ENCODE measurements at places on chromosomes 16 and 17.
A peak's percentile ranks its signal among the peaks of the same experiment; 100 is the strongest.

- no peak for DNase-seq
- peaks cover 20% of the 10 kb centered on the region for H3K27me3 ChIP-seq
- no peak overlapping the region for H3K27ac ChIP-seq
- H3K4me1 ChIP-seq = peaks cover 7% of the 10 kb centered on the region
- no peak overlapping the region for H3K4me3 ChIP-seq
These were observed 44.7 kb downstream of the CDH1 start for GRCh38 chr16:68781784-68782183.

DNA sequence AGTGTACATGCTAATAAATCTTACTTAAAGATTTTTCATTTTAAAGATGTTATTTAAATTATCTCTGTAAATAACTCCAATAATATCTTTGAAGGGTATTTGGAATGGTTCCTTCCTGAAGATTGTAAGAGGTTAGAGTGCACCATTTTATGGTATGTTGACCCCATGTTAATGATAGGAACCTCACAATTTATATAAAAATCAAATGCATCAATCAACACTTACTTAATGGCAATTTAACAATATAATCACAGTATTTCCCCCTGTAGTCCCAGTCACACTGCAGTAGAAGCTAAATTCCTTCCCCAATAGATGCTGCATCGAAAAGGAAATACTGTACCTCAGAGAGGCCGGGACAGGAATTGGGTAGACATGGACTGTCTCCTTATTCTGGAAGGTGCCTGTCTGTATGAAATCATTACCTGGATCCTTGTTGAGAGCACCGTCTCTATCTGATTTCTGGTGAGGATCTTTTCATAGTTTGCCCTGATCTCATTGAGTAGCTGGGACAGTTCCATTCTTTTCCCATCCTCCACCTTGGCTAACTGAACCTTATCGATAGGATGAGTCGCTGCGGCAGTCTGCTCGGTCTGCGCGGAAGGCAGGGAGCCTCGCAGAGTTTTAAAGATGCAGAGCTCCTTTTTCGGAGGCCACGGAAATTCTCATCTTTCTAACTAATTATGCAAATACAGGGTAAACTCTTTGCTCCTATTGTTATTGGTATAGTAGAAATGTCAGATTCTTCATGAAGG lies at the start of gene KRT222:
Gene KRT222 (minus strand): TSS at position 596 of the 752 bp plus-strand sequence. CDS start 78 bp downstream, at position 518.
- DNase-seq = no peak
- no peak within 1 kb of the TSS for H3K27ac ChIP-seq
- peak within 1 kb of the TSS; percentile 56 for H3K4me3 ChIP-seq

GRCh38 chr17:68383443-68384321 lies 73.6 kb downstream of the WIPI1 start:
- no peak for DNase-seq
- H3K27me3 ChIP-seq = peaks cover 2% of the 10 kb centered on the region
- peak overlapping the region; percentile 36 for H3K4me3 ChIP-seq

DNA sequence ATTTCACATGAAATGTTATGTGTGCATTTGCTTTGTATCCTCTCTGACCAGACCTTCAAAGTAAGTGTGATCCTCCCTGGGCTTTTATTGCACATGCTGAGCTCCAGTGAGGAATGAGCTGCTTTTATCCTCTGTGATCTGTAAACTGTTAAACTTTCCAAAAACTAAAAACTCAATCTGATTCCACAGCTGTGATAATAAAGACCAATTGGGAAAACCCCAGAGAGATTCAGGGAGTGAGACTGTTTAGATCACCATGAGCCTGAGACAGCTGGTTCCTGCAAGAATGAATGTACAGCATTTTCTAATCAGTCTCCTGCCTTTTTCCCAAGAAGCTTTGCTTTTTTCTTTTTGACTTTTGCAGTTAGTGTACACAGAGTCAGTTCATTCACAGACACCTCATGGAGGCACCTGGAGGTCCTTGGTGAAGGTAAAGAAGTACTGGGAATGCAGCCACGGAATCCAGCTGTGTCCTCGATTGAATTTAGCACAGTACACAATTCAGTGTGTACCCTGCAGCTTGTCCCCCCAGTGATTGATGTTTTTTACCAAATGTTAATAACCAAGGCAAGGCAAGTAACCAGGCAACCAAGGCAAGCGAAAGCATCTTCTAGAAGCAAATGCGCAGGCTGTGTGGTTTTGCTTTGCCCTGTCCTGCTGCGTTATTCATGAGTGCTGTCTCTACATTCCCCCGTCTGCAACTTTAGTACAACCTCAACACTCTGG lies 182.6 kb downstream of the LGALS9B start:
- no peak overlapping the region for H3K27ac ChIP-seq
- no peak overlapping the region for H3K4me3 ChIP-seq
- no peak for DNase-seq
- H3K4me1 ChIP-seq = peaks cover 7% of the 10 kb centered on the region
- peaks cover 4% of the 10 kb centered on the region for H3K36me3 ChIP-seq

- no peaks in the 10 kb centered on the region for H3K4me1 ChIP-seq
- no peaks in the 10 kb centered on the region for H3K27me3 ChIP-seq
- H3K27ac ChIP-seq = no peak overlapping the region
- no peak overlapping the region for H3K4me3 ChIP-seq
- H3K36me3 ChIP-seq = no peaks in the 10 kb centered on the region
These were observed 675.3 kb downstream of the MAF start for GRCh38 chr16:78925083-78925767.

DNA sequence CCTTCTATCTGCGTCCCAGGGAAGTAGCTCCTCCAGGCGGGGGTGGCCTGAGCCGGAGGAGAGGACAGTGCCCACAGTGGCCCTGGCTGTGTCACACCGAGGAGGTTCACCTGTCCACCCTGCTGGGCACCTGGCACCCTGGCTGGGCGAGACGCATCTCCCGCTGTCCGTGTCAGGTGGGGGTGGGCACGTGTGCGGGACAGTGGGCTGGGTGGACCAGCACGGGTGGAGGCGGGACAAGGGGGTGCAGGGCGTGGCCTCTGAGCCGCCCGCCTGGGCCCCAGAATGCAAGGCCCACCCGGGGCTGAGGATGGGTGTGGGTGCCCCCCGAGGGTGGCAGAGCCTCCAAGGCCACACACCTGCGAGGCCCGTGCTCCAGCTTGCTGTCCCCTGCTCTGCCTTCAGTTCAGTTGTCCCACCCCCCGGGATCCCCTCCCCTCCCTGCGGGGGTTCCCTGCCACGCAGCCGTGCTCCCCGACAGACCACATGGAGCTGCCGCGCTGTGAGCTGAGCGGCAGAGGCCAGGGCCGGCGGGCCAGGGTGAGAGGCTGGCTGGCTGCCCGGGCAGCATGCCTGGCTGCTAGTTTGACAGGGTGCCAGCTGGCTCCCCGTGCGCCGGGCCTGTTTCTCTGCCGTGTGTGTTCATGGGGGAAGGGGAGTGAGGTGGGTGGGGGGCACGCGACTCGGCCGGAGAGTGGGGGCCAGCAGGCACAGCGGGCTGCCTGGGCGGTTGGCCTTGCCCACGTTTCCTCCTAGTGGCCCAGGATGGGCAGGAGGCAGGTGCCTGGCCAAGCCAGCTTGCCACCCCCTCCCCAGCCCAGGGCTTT lies 33.9 kb downstream of the BAHCC1 start:
- peaks cover 3% of the 10 kb centered on the region for H3K4me1 ChIP-seq
- no peak overlapping the region for H3K27ac ChIP-seq
- no peak overlapping the region for H3K4me3 ChIP-seq
- DNase-seq = no peak
- no peaks in the 10 kb centered on the region for H3K36me3 ChIP-seq

DNA sequence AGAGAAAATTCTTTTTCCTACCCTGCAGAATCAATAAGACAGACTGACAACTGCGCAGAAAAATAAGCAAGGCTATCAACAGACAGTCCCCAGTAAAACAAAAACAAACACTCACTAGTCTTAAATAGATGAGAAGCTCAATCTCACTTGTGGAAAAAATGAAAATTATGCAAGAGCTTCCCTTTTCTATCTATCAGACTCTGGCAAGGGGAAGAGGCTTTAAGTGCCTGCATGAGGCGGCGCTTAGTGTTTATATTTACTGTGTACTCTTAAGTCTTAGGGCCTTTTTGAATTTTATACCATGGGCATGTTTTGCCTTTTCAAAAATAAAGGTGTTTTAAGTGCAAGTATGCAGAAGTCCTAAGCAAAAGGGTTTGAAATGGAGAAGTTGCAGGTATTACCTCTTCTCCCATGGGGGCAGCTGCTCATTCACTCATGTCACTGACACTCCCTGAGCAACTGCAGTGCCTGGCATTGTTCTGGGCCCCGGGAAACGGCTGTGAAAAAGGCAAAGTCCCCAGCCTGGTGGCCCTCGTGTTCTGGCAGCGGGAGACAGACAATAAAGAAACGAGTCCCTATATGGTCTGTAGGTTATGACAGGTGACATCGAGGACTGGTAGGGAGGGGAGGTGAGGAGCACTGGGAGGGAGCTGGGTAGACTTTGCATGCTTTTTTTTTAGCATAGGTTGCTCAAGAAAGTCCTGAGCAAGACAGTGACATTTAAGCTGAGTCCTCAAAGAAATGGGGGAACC lies 35.2 kb downstream of the HSBP1 start:
- no peaks in the 10 kb centered on the region for H3K4me1 ChIP-seq
- no peak overlapping the region for H3K27ac ChIP-seq
- peaks cover 34% of the 10 kb centered on the region for H3K27me3 ChIP-seq
- DNase-seq = no peak
- H3K4me3 ChIP-seq = no peak overlapping the region
- H3K36me3 ChIP-seq = no peaks in the 10 kb centered on the region

GRCh38 chr16:85594273-85594977 lies 18.7 kb upstream of the GSE1 start:
- peaks cover 1% of the 10 kb centered on the region for H3K4me1 ChIP-seq
- no peak overlapping the region for H3K4me3 ChIP-seq
- no peaks in the 10 kb centered on the region for H3K27me3 ChIP-seq
- H3K27ac ChIP-seq = no peak overlapping the region

- peaks cover 35% of the 10 kb centered on the region for H3K4me1 ChIP-seq
- no peak overlapping the region for H3K4me3 ChIP-seq
- H3K27me3 ChIP-seq = no peaks in the 10 kb centered on the region
- peak overlapping the region; percentile 80 for H3K27ac ChIP-seq
- DNase-seq = no peak
These were observed 14.8 kb upstream of the NUDT16L1 start for GRCh38 chr16:4678596-4678995.

DNA sequence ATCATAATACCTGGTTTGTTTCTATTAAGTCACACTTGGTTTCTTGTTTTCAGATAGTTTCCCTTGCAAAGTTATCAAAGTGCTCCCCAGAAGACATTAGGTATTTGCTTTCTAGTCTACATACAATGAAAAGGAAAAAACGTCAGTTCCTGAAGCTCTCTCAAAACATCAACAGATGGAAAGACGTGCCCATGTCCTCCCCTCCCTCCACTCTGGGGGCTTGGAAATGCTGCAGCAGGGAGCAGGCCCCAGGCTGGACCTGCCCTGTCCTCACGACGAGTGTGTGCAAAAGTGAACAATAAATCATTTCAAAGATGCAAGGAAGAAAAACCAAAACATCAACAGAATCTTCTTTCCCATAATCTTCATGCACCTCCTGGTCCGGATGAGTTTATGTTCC lies 118.5 kb downstream of the USP22 start:
- peaks cover 21% of the 10 kb centered on the region for H3K27me3 ChIP-seq
- DNase-seq = no peak
- H3K27ac ChIP-seq = no peak overlapping the region
- no peaks in the 10 kb centered on the region for H3K36me3 ChIP-seq
- no peak overlapping the region for H3K4me3 ChIP-seq

DNA sequence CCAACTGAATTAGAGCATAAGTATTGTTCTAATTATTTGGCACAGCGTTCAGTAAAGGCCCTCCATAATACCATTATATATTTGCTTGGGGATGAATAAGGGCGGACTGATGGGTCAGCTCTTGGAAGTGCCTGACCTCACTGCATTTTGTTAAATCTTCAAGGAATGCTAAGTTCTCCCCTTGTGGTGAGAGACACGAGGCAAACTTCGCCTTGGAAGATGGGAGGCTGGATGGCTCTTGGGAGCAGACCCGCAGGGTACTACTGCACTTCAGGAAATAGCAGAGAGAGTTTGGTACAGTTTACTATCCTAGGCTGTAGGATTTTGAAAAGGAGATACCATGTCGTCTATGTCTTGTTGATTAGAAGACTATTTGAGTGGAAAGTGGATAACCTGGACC lies 87.0 kb upstream of the RPRML start:
- no peak for DNase-seq
- peaks cover 26% of the 10 kb centered on the region for H3K36me3 ChIP-seq
- H3K27me3 ChIP-seq = no peaks in the 10 kb centered on the region
- peaks cover 27% of the 10 kb centered on the region for H3K4me1 ChIP-seq

GRCh38 chr16:68644715-68645493 lies at the start of gene CDH3:
TSS of gene CDH3 (plus strand) at chr16:68645310. CDS start at chr16:68645380, 70 bp downstream.
- peaks cover 9% of the 10 kb centered on the region for H3K4me1 ChIP-seq
- peaks cover 64% of the 10 kb centered on the region for H3K27me3 ChIP-seq
- H3K27ac ChIP-seq = no peak within 1 kb of the TSS
- peak; percentile 42 for DNase-seq

- H3K36me3 ChIP-seq = no peaks in the 10 kb centered on the region
- H3K27ac ChIP-seq = no peak overlapping the region
- no peaks in the 10 kb centered on the region for H3K4me1 ChIP-seq
These were observed 35.0 kb downstream of the ZCCHC14 start for GRCh38 chr16:87457709-87458423.

DNA sequence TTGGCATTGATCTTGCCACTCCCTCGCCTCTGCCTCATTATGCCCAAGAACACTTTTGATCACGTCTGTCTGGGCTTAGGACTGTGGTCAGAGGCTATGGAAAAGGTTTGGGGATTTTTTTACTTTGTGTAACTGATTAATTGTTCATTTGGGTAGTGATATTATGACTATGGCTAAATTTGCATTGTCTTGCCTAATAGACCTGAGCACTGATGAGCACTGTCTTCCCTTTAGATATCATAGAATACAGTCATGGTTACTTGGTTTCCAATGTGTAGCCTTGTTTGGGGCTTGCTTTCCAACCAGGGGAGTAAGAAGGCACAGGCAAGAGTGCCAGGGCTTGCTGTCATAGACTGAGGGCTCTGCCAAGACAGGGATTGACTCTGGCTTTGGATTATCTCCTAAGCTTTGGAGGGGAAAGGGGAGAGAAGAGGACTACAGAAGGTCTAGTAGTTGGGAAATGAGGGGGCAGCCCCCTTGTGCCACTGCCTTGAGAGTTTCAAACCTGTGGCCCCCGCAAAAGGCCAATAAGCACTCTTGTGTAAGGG lies 13.7 kb downstream of the LIMD2 start:
- DNase-seq = no peak
- H3K4me3 ChIP-seq = no peak overlapping the region
- H3K4me1 ChIP-seq = peaks cover 3% of the 10 kb centered on the region
- peaks cover 23% of the 10 kb centered on the region for H3K36me3 ChIP-seq
- H3K27ac ChIP-seq = no peak overlapping the region
- H3K27me3 ChIP-seq = no peaks in the 10 kb centered on the region

Data from activated naive CD8-positive, alpha-beta T cell treated with anti-CD3 and anti-CD28 coated beads, Interleukin-2, amount 10 ng/mL, durations not matched to agents 7 days and 5 days (primary cell).